ENCODE measurements at places on chromosomes 6 and 20. TPM values are rescaled to one million over a fixed set of nuclear protein-coding genes. Genes with fewer than 3 reads are reported as not detected.
A peak's percentile ranks its signal among the peaks of the same experiment; 100 is the strongest.

DNA sequence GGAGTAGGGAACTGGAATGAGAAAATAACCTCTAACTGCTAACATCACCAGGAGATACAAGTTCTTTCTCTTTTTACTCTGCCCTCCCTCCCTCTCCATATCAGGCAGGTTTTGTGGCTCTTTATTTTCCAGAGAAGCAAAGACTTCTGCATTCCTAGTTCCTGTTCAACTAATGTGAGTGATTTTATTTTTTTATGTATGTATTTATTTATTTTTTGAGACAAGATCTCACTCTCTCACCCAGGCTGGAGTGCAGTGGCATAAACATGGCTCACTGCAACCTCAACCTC, 6.0 kb upstream of the IER3 start:
- no peak for DNase-seq

DNA sequence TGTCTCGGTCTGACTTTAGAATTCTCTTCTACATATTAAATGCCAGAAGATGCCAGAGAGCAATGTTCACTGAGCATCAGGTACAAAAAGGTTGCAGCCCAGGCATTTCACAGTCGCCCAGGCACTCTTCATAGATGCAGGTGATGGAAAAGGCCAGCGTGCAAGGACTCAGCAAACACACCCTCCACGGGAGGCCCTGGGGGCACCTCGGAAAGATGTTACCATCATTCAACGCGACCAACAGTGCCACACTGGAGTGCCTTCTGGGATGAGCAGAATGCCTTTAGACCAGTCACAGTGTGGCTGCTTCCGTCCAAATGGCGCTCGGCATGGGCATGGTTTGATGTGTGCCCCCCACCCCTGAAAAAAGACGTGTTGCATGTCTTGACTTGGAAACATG, 4.5 kb upstream of the RAMACL start:
- no peak for DNase-seq

DNA sequence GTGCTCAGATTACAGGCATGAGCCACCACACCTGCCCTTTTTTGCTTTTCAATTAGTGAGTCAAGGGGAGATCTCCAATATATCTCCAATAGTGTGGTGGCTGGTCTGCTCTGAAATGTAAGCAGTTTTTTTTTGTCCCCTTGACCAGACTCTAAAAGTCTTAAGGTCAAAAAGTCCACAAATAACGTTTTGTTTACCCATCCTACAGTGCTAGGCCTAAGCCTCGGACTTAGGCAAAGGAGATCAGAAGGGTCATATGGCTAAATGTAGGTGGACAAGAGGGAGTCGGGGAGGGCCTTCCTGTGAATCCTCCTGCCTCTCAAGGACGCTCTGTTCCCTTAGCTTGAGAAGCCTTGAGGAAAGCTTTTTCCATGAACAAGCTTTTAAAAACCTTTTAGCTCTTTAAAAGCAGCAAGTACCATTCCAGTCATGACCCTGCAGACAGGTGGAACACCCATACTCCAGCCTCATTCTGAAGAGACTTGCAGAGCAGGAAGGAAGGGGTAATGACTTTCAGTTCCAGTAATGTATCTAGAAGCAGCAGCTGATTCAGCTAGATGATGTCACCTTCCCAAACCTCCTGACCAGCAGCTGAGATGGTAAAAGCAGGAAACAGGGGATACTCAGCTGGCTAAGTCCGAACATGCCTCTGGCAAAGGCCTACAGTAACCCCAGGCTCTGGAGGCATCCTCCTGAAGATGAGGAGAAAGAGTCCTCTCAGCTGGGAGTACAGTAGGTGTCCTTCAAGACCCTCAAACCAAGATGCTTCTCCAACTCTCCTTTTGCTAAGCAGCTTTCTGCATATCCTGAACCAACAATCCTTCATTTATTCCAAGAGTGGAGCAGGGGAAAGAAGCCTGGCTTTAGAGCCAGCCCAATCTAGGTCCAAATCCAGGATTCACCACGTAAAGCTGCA, 23.6 kb downstream of the BCL2L1 start:
- peak; percentile 89 for DNase-seq

GRCh38 chr20:21862259-21862946, 156.9 kb downstream of the PAX1 start:
- peak; percentile 10 for DNase-seq

DNA sequence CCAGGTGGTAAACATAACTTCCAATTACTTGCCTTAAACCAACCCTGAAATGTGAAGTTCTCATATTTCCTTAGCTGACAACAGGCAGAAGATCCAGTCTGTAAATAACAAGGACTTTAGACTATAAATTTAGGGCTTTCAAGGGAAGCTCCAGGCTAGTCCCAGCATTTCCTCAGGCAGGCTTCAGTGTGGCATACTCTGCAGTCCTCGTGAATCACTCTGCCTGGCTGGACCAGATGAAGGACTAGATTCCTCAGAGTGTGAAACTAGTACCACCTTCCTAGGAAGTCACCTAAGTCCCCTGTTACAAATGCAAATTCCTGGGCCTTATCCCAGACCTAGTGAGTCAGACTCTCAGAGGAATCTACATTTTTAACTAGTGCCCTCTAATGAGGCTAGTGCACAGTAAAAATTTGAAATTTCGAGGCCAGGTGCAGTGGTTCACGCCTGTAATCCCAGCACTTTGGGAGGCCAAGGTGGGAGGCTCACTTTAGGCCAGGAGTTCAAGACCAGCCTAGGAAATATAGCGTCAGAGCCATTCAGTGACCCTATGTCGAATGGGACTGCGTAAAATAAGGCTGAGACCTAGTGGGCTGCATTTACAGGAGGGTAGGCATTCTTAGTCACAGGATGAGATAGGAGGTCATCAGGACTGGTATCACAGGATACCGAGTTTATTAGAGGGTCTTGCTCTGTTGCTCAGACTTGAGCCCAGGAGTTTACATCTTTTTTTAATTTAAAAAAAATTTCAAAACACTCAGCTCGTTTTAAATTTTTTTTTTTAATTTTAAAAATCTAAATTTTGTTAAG, 279.6 kb upstream of the JARID2 start:
- no peak for DNase-seq

- DNase-seq = no peak
Observed at GRCh38 chr20:20051767-20052073, 546 bp downstream of the CRNKL1 start.

DNA sequence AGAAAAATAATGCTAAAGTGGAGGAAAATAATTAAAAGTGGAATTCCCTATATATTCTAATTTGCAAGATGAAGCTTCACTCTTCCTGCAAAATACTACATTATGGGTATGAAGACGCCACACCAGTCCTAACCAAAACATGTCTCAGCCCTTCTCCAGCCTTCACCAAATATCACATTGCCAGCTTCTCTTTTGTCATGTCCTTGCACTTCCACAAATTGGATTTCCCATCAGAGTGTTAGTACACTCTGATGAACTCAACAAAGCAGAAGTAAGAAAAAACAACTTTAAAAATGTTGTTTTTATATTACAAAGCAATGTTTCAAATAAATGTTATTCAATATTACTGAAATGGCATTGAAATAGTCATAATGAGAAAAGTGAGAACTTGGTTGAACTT, 62.4 kb upstream of the RNF146 start:
- no peak for DNase-seq

DNA sequence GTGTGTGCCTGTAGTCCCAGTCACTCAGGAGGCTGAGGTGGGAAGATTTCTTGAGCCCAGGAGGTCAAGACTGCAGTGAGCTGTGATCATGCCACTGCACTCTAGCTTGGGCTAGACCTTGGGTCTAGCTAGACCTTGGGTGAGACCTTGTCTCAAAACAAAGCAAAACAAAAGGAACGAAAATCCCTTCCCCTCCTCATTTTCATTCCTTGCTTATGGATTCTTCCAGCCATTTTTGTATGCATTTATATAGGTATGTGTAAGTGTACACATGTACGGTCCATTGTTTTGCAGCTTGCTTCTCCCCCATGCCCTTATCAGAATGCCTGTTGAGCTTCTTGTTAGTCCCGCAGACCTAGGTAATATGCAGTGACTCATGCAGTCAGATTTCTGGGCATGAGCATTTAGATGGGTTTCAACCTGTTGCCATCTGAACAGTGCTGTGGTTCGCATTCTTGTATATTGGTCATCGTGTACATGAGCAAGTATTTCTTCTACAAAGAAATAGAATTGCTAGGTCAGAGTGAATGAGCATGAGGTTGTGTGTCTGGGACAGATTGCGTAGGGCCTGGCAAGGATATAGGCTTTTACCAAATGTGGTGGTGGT, 73.2 kb downstream of the ATRN start:
- DNase-seq = no peak

DNA sequence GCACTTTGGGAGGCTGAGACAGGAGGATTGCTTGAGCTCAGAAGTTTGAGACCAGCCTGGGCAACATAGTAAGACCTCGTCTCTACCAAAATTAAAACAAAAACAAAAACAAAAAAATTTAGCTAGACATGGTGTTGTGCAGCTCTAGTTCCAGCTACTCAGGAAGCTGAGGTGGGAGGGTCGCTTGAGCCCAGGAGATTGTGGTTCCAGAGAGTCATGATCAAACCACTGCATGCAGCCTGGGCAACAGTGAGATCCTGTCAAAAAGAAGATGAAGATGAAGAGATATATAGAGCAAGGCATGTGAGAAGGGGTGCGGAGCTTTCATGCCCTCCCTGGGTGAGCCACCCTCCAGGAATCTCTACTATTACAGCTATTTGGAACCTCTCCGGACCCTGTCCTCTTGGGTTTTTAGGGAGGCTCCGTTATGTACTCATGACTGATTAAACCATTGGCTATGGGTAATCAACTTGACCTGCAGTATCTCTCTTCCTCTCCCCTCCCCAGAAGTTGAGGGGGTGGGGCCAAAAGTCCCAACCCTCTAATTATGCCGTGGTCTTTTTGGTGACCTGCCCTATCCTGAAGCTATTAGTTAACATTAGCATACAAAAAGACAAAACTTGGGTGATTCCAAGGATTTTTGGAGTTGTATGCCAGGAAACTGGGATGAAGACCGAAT, 9.0 kb downstream of the POLH start:
- no peak for DNase-seq

DNA sequence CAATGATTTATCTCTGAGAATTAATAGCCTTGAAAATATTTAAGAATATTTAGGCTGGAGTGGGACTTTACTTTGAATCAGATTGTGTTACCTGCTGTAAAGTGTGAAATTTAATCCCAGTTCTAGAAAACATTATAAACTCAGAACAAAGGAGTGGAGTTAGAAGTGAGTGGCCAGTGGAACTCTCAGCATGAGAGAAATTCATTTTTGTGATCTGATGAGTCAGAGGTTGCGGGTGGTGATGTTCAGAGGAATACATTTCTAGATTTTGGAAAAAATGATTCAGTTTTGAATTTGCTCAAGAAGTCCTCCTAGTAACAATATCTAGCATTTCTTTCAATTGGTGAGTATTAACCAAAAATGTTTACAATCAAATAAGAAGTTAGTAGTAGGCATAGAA, 167.5 kb downstream of the ZFAND3 start:
- peak; percentile 20 for DNase-seq

GRCh38 chr20:40612837-40613236, 76.2 kb downstream of the MAFB start:
- DNase-seq = no peak

- DNase-seq = no peak
Observed at GRCh38 chr20:44072384-44072783, 114.6 kb downstream of the JPH2 start.

DNA sequence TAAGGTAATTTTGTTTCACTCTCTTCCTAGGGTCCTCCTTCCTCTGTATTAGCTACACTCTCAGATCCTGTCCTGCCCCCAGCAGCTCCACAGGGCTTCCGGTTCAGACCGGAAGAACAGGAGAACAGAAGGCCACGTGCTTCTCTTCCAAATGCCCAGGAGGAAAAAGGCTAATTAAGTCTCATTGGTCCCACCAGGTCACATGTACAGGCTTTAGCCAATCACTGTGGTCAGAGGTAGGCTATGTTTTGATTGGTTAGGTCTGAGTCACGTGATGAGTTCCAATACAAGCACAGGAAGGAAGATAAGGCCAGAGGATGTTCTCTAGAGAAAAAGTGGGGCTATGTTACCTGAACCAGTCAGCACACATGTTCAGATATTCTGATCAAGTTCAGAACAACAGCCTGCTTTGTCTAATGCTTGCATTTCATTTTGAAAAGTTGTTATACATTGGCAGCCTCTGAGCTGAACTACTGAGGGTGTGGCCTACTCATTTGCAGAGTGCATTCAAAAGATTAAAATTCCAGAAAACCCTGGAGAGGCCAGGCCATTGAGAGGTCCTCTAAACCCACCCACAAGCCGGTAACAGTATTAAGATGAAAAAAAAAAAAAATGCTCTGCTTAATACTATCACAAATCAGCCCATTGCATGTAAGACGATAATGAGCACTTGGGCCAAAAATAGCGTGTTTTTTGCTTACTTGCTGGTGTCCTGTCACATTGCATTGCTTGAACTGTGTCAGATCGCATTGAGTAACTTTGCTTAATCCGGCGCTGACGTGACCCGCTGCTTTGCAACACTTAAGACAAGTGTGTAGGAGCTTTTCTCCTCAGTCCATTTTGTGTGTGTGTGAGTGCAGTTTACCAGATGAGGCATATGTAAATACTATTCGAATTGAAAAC, 170.3 kb downstream of the TSHZ2 start:
- DNase-seq = no peak

- peak; percentile 8 for DNase-seq
Observed at GRCh38 chr6:72524011-72524645, 97.7 kb upstream of the KCNQ5 start.

DNA sequence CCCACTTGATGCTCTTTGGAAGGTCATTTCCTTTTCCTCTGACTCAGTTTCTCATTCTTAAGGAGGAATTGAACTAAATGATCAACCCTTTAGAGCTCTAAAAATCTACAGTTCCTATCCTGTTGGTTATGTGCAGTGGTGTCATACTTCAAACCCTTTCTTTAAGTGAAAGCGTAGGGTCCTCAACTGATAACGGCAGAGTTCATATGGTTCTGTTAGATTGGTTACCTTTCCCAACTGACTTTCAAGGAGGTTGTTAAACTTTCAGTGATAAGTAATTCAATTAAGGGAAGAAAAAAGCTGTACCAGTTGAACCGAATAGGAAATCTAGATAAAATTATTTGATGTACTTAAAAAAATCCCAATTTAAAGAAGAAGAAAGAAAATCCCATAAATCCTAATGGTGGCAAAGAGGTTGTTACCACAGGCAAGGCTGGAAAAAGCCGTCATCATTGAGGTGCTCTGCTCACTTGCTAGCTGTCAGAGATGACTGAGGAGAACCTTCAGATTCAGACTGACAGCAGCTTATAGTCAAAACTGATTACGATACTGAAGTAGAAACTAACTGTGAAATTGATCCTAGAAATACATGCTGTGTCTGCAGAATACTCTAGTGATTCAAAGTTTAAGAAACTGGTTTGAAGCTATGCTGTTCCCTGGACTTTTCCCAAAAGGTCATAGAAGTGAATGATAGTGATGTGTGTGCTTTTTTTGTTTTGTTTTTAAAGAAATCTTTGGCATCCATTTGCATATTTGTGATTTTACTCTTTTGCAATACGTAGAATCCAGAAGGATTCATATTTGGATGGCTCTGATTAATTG, 16.2 kb downstream of the TMEM14A start:
- no peak for DNase-seq

- no peak for DNase-seq
Observed at GRCh38 chr20:10286356-10286755, 67.7 kb downstream of the SNAP25 start.

CD40 gene
- not detected for total RNA-seq

SALL4 gene
- total RNA-seq = 0.86 TPM
